Pancreas (tissue), 10 donors: ENCODE measurements at places on chromosomes 5 and 9. TPM values are rescaled to one million over a fixed set of nuclear protein-coding genes. Genes with fewer than 3 reads are reported as not detected.

SLC36A3 gene
- not detected for total RNA-seq

DNA sequence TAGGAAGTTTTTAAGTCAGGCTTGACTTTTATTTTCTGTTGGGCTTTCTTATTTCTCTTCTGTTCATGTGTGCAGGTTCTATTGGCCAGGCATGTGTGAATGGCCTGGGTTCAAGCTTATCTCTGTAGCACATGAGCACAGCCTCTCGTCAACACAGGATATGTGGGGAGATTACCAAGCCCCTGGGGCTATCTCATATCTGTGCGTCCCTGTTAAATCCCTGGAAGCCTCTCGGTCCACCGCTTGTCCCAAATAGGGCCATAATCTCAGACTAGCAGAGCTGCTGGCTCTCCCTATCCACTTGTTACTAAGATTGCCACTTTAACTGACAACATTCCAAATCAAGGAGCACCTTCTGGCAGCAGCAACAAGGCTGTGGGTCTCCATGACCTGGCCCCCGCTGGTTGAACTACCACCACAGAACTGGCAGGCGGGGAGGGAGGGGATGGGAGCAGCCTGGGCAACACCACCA is 28.4 kb upstream of the EBF1 start:
- no peaks in the 10 kb centered on the region for H3K4me1 ChIP-seq
- no peak overlapping the region for H3K4me3 ChIP-seq
- H3K27ac ChIP-seq, result no peak overlapping the region
- DNase-seq, result no peak
- no peaks in the 10 kb centered on the region for H3K27me3 ChIP-seq

GRCh38 chr9:114476891-114477469 is 28.3 kb downstream of the WHRN start:
- H3K4me3 ChIP-seq, result no peak overlapping the region
- DNase-seq, result peak; percentile 66
- no peaks in the 10 kb centered on the region for H3K27me3 ChIP-seq
- no peaks in the 10 kb centered on the region for H3K36me3 ChIP-seq
- peaks cover 11% of the 10 kb centered on the region for H3K4me1 ChIP-seq
- H3K27ac ChIP-seq, result no peak overlapping the region

DNA sequence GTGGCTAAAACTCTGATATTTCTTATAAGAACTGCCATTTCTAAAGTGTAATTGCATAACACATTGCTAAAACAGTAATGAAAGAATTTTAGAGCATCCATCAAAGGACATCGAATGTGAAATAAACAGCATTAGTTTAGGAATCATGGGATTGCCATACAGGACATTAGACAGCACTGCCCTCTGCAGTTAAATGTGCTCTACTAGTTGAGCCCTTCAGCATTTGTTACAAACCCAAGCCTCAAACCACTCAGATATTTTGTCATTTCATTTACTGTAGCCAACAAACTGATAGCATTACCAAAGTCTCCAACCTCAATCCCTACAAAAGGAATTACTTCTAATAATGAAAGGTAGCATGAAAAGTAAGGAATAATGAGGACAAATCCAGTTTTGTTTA is 116.8 kb upstream of the COX7C start:
- H3K27ac ChIP-seq, result no peak overlapping the region
- H3K4me3 ChIP-seq, result no peak overlapping the region
- DNase-seq, result no peak
- no peaks in the 10 kb centered on the region for H3K4me1 ChIP-seq
- no peaks in the 10 kb centered on the region for H3K27me3 ChIP-seq

DNA sequence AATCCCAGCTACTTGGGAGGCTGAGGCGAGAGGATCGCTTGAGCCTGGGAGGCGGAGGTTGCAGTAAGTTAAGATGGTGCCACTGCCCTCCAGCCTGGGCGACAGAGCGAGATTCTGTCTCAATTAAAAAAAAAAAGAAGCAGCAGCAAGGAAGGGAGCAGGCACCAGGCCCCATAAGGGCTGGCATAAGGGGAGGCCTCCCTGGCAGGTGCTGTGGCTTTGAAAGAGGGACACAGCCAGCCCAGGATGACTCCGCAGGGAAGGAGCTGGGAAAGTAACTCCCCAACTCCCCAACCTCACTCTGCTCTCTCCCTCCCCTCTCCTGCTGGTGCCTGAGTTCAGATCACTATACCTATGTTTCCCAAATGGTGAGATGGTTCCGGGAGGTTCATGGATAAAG is 70.1 kb downstream of the NDFIP1 start:
- H3K4me3 ChIP-seq, result no peak overlapping the region
- H3K4me1 ChIP-seq, result no peaks in the 10 kb centered on the region
- H3K27ac ChIP-seq, result no peak overlapping the region

- H3K4me1 ChIP-seq, result no peaks in the 10 kb centered on the region
- H3K27me3 ChIP-seq, result no peaks in the 10 kb centered on the region
- no peak for DNase-seq
- H3K36me3 ChIP-seq, result no peaks in the 10 kb centered on the region
Measured at GRCh38 chr5:19927919-19928318, 60.1 kb downstream of the CDH18 start.

GRCh38 chr5:160036243-160036642 is 27.3 kb downstream of the TTC1 start:
- no peak overlapping the region for H3K27ac ChIP-seq
- H3K36me3 ChIP-seq, result no peaks in the 10 kb centered on the region
- H3K27me3 ChIP-seq, result no peaks in the 10 kb centered on the region
- H3K4me3 ChIP-seq, result no peak overlapping the region
- no peaks in the 10 kb centered on the region for H3K4me1 ChIP-seq

DNA sequence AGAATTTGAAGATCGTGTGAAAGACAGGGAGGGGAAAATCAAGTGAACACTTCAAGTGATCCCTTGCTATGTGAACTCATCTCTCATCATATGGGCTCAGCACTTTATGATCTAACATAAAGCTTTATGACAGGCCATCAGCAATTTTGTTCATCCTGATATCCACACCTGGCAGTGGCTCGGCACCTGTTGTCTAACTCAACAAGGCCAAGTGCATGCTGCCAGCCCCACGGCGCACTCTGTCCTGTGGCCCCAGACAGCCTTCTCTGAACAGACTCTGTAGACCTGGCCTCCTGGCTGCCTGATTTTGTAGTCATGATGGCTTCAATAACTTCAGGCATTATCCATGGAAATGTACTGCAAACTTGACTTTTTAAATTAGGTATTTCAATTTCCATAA is 106.3 kb downstream of the MEF2C start:
- H3K27me3 ChIP-seq, result no peaks in the 10 kb centered on the region
- no peak overlapping the region for H3K4me3 ChIP-seq
- H3K27ac ChIP-seq, result no peak overlapping the region
- no peak for DNase-seq
- H3K36me3 ChIP-seq, result no peaks in the 10 kb centered on the region
- H3K4me1 ChIP-seq, result no peaks in the 10 kb centered on the region

DNA sequence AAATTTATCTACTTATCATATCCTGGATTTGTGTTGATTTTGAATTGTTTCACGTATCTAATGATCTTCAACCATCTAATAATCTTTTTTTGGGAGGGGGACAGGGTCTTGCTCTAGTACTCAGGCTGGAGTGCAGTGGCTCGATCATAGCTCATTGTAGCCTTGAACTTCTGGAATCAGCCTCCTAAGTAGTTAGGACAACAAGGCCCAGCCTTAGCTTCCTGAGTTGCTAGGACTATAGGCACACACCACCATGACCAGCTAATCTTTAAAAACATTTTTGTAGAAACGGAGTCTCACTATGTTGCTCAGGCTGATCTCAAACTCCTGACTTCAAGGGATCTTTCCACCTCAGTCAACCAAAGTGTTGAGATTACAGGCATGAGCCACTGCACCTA is 34.6 kb downstream of the MRPS27 start:
- no peak overlapping the region for H3K27ac ChIP-seq
- peaks cover 12% of the 10 kb centered on the region for H3K4me1 ChIP-seq
- H3K27me3 ChIP-seq, result no peaks in the 10 kb centered on the region
- DNase-seq, result no peak

- H3K27ac ChIP-seq, result no peak overlapping the region
- H3K4me3 ChIP-seq, result no peak overlapping the region
- no peaks in the 10 kb centered on the region for H3K27me3 ChIP-seq
- H3K36me3 ChIP-seq, result no peaks in the 10 kb centered on the region
- no peaks in the 10 kb centered on the region for H3K4me1 ChIP-seq
Measured at GRCh38 chr5:138445547-138446271, 6.9 kb downstream of the REEP2 start.
